A549 treated with GW870086 at 1 μM for 4 hours (cell line): ENCODE measurements at places on chromosomes 5 and 9. TPM values are rescaled to one million over a fixed set of nuclear protein-coding genes. Genes with fewer than 3 reads are reported as not detected.

SLC4A9 gene
- total RNA-seq: 0.09 to 0.18 TPM (median 0.10 TPM) in 3 of 5 replicates, not detected in the others

C5orf58 gene
- not detected in 5 replicates for total RNA-seq

KLHL3 gene
- 0.08 to 0.16 TPM (median 0.14 TPM) in 5 replicates for total RNA-seq

TEX48 gene
- total RNA-seq: not detected in 5 replicates

C5orf52 gene
- not detected in 5 replicates for total RNA-seq

HTR4 gene
- not detected in 5 replicates for total RNA-seq

FAM221B gene
- not detected in 5 replicates for total RNA-seq

PHF24 gene
- 0.07 to 0.29 TPM (median 0.16 TPM) in 5 replicates for total RNA-seq

OTP gene
- total RNA-seq: 0.06 to 0.13 TPM (median 0.09 TPM) in 4 of 5 replicates, not detected in the other

MYMK gene
- not detected in 5 replicates for total RNA-seq

HMGCR gene
- 21.1 to 30.3 TPM (median 26.2 TPM) in 5 replicates for total RNA-seq

RNF208 gene
- 1.4 to 2.3 TPM (median 1.8 TPM) in 5 replicates for total RNA-seq

PCDHGB1 gene
- 1.6 to 2.1 TPM (median 1.9 TPM) in 5 replicates for total RNA-seq
